NCI-H1105 treated with DMSO at 0.1 percent for 48 hours (cell line): ENCODE measurements at places on chromosomes 7 and 10.

- DNase-seq: peak; percentile 36
Measured at GRCh38 chr10:71608819-71609768, 110.5 kb downstream of the C10orf105 start.

DNA sequence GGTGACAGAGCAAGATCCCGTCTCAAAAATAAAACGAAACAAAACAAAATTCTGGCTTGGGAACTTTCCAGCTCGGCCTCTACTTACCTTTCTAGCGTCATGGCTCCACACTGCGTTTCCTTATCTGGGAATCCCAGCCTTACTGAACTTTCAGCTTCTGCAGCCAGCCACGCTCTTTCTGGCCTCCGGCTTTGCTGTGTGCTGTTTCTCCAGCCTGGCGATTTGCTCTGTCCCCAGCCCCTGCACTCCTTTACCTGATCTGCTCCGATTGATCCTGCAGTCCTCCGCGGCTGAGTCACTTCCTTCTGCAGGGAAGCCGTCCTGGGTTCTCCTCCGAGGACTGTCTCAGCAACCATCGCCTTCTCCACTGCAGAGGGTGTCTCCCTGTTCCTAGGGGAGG is 71.0 kb upstream of the FAM171A1 start:
- no peak for DNase-seq

- DNase-seq: no peak
Measured at GRCh38 chr7:3561932-3562331, 260.9 kb downstream of the SDK1 start.

DNA sequence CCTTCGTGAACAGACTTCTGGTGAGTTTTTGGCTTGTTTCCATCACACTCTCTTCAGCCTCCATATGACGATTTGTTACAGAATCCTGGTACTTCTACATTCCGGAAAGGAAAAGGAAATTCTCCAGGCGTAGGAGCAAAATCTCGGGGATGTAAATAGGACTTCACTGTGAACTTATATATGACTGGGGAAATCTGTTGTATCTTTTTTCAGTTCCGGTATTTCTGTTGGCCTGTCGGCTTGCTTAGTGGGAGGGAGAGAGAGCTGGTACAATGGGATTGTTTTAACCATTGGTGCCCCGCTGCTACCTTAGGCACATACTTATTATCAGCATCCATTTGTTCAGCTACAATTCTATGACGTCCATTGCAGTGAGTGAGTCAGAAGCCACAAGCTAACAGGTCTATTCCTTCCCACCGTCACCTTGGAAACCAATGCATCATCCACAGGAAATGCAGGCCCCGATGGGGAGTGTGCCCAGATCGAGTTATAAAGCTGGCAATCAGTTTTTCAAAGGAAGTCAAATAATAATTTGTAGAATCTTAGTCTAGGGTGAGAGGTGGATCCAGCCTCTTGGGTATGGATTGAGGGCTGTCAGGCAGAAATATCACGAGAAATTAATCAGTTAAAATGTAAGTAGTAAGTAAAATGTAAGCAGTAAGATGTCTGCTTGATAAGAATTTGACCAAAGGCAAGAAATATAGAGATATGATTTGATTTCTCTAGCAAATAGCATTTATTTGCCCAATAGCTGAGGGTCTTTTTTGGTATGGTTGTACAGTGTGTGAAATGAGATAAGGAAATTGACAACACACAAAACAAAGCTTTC is 92.0 kb upstream of the MKLN1 start:
- DNase-seq: no peak

DNA sequence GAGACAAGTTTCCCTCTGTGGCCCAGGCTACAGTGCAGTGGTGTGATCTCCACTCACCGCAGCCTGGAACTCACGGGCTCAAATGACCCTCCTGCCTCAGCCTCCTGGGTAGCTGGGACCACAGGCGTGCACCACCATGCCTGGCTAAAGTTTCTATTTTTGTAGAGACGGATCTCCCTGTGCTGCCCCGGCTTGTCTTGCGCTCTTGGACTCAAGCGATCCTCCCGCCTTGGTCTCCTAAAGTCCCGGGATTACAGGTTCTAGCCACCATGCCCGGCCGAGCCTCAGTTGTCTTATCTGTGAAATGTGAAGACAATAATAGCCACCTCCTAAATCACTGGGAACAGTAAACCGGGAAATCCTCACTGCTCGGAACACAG is 88.1 kb downstream of the FOXL3 start:
- no peak for DNase-seq
